Thymus (tissue), 14 donors: ENCODE measurements at places on chromosomes 11 and 22. TPM values are rescaled to one million over a fixed set of nuclear protein-coding genes. Genes with fewer than 3 reads are reported as not detected.

Gene DDIAS
- 8.1 TPM for total RNA-seq

DNA sequence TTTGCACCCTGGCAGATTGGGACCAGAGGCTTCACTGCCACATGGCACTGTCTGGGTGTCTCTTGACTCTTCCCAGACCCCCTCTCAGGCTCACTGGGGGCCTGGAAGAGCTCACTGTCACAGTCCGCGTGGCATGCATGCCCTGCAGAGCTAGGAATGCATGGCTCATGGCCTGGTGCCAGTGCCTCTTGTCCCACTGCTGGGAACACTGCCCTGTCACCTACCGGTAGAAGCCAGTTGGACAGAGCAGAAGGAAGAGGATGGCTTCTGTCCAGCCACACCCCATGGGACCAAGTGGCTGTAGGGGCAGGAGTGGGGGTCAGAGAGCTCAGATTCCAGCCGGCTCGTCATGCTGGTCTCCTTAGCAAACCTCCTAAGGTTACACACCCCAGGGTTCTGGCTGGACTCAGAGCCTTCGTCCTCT lies 29.7 kb downstream of the MB start:
- DNase-seq = no peak

DNA sequence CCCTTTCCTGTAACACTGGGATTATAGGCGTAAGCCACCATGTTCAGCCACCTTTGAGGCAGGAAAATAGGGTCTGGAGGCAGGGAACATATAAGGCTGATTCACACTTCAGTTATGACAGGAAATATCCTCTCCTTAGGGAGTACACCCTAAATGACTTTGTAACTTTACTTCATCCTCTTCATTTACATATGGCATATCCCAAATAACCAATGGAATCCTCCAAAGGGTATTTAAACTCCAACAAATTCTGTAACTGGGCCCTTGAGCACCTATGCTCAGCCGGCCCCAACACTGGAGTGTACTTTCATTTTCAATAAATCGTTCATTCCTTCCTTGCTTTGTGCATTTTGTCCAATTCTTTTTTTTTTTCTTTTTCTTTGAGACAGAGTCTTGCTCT lies 1.6 kb upstream of the KAT5 start:
- no peak for DNase-seq

DNA sequence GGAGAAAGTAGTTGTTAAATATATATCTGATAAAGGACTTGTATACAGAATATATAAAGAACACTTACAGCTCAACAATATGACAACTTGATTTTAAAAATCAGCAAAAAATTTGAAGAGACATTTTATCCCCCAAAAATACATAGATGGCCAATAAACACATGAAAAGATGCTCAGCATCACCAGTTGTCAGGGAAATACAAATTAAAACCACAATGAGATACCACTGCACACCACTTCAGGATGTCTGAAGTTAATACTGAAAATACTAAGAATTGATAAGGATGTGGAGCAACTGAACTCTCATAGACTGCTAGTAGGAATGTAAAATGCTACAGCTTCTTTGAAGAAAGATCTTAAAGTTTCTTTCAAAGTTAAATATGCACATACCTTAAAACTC lies 49.2 kb downstream of the KREMEN1 start:
- DNase-seq = no peak

- no peak for DNase-seq
These were observed 1214.3 kb upstream of the RAG2 start for GRCh38 chr11:37812281-37812880.

GRCh38 chr22:43475549-43476076 lies 63.8 kb downstream of the MPPED1 start:
- DNase-seq = no peak

- no peak for DNase-seq
These were observed 9.8 kb upstream of the ALX4 start for GRCh38 chr11:44319552-44320288.

DNA sequence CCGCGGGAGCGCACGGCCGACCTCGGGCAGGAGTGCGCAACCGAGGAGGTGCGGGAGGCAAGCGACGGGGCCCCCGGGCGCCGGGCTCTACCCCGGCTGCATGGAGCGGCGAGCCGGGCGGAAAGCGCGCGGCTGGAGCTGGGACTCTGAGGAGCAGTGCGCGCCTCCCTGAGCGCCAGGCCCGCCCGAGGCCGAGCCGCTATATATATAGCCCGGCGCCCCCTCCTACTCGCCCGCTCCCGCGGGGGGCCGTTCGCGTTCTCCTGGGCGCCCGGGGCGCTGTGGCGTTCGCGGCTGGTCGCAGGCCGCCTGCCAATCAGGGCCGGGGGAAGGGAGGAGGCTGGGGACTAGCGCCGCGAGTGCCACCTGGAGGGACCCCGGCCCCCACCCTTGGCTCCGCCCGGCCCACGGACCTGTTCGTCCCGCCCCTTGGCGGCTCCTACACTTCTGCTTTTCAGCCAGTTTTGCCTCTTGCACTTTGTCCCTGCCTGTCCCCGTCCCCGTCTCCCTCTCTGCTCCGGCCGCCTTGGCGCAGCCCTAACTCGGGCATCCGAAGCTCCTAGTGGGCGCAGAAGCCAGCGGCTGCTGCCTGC lies at the start of gene FGF4:
TSS of gene FGF4 (minus strand) at position 179 of the 593 bp plus-strand sequence. CDS start 257 bp downstream, outside the sequence.
- no peak for DNase-seq
